ENCODE measurements at places on chromosomes 4 and X.

GRCh38 chr4:24729119-24729730, 66.1 kb upstream of the SOD3 start:
- peaks cover 10% of the 10 kb centered on the region for H3K27me3 ChIP-seq
- DNase-seq, result no peak
- H3K36me3 ChIP-seq, result no peaks in the 10 kb centered on the region
- no peaks in the 10 kb centered on the region for H3K4me1 ChIP-seq
- H3K27ac ChIP-seq, result no peak overlapping the region

DNA sequence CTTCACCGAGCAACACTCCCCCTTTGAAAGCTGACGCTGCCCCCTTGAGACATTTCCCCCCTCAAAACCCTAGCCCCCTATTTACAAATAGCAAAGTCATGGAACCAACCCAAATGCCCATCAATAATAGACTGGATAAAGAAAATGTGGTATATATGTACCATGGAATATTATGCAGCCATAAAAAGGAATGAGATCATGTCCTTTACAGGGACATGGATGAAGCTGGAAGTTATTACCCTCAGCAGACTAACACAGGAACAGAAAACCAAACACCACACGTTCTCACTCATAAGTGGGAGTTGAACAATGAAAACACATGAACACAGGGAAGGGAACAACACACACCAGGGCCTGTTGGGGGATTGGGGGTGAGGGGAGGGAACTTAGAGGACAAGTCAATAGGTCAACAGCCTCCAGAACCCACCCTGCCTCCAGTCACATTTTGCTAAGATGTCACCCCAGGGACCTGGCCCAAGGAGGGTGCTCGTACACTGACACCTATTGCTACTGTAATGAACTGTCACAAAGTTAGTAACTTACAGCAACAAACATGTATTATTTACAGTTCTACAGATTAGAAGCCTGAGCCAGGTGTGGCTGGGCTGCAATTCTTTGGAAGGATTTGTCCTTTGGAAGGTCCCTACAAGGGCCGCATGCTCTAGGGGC, 20.6 kb downstream of the SCD5 start:
- H3K36me3 ChIP-seq, result peaks cover 23% of the 10 kb centered on the region
- DNase-seq, result no peak
- no peak overlapping the region for H3K4me3 ChIP-seq
- peaks cover 3% of the 10 kb centered on the region for H3K27me3 ChIP-seq

GRCh38 chrX:37627602-37628001, 56.1 kb downstream of the LANCL3 start:
- DNase-seq, result no peak
- H3K36me3 ChIP-seq, result no peaks in the 10 kb centered on the region
- no peaks in the 10 kb centered on the region for H3K4me1 ChIP-seq
- no peaks in the 10 kb centered on the region for H3K27me3 ChIP-seq

DNA sequence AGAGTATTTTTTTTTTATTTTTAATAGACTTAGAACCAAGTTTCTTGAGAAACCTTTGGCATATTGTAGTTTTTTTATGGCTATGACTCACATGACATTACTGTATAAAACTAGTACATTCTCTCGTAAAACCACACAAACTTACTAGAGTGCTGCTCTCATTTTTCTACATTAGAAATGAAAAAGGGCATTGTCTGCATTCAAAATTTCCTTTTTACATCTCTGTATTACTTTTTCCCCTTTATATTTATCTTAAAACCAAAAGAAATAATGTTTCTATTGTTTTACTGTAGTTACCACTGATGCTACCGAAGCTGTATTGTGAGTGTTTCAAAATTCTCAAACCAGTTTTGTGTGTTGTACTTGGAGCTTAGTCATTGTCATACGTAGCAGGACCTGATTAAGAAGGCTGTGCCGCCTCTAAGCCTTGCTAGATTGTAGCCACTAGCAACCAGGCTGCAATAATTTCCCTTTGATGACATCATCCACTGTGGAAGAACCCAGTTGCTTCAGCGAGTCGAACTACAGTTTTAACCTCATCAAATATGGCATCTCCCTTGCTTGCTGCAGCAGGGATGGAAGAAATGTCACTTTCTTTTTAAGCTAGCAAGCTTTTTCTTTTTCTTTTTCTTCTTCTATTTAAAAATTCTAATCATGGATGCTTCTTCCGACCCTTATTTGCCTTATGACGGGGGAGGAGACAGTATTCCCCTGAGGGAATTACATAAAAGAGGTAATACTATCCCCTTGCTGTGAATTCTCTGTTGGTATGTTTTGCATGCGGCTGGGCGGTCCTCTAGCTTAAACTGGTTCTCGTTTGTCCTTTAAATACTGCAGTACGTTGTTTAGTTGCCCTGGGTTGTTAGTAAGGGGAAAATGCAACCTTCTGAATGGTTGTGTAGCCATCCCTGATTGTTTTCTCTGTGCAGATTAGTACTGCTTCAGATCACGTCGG, 39.6 kb downstream of the CLCN3 start:
- H3K27me3 ChIP-seq, result no peaks in the 10 kb centered on the region
- H3K36me3 ChIP-seq, result peaks cover 5% of the 10 kb centered on the region
- peak overlapping the region; percentile 96 for H3K4me3 ChIP-seq
- H3K27ac ChIP-seq, result peak overlapping the region; percentile 96
- H3K4me1 ChIP-seq, result peaks cover 34% of the 10 kb centered on the region
- DNase-seq, result peak; percentile 73

DNA sequence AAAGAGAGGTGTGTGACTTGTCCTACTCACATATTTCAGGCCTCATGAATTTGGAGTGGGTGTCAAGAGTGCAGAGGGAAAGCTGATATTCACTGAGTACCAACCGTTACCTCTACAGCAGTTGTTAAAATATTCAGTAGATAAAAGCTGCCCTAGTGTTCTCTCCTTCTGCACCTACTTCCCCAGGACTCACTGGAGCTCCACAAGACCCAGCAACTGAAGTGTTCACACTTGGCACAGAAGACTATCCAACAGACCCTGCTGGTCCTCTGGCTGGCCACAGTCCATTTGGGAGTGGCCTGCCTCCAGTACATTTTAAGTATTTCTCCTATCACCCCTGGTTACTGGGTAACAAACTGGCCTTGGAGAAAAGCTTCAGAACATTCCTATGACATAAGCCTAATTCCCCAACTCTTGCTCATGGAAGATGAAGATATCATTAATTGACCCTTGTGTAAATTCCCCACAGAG, 70.8 kb downstream of the PPARGC1A start:
- peaks cover 3% of the 10 kb centered on the region for H3K27me3 ChIP-seq
- H3K36me3 ChIP-seq, result peaks cover under 1% of the 10 kb centered on the region
- no peak for DNase-seq
- H3K4me1 ChIP-seq, result peaks cover 14% of the 10 kb centered on the region
- no peak overlapping the region for H3K4me3 ChIP-seq
- no peak overlapping the region for H3K27ac ChIP-seq
